ENCODE measurements at places on chromosomes 13 and 19.

DNA sequence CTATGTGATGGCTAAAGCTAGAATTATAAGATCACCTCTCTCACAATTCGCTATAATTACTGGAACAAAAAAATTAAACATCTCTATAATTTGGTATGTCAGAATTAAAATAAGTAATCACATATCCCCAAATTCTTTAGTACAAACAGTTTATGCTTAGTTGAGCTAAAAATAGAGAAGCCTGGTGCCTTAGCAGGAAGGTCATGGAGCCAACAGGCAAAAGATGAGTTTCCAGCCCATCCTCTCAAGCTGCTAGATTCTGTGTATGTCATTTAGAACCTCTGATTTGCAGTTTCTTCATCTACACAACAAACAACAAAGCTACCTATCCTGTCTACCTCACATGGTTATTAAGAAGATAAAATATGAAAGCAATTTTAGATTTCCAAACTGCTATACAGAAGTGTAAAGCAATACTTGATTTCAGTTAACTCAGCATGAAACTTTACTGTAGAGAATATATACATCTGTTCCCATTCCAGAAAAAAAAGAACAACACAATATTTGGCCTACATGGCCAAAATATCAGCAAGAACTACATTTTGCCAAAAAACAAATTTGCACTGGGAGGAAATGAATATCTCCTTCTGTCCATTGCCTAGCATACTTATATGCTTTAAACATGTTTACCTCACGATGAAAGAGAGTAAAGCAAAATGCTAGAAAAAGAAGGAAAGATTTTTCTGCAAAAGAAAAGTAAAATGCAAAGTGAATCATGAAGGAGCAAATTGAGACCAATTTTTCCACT, 294.0 kb upstream of the MIR17HG start:
- no peak overlapping the region for H3K4me3 ChIP-seq
- no peaks in the 10 kb centered on the region for H3K27me3 ChIP-seq
- no peaks in the 10 kb centered on the region for H3K4me1 ChIP-seq
- H3K27ac ChIP-seq: no peak overlapping the region
- DNase-seq: no peak
- H3K36me3 ChIP-seq: peaks cover 2% of the 10 kb centered on the region

DNA sequence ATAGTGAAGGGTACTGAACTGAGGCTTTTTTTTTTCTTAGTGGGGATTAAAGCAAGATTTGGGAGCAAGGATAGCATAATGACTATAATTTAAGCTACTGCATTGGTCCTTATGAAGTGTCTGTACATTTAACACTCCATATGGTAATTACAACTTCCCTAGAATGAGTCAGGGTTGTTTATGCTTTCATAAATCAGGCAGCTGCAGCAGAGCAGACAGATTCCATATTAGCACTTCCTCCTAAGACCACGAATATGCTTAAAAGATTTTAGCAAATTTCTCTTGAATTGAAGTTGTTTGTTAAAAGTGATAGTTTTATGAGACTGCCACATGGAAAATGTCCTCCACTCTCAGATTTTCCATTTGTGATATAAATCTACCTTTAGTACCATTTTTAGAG, 401.1 kb upstream of the SPRY2 start:
- H3K36me3 ChIP-seq: no peaks in the 10 kb centered on the region
- H3K27ac ChIP-seq: no peak overlapping the region
- no peaks in the 10 kb centered on the region for H3K4me1 ChIP-seq
- DNase-seq: no peak

GRCh38 chr13:107562203-107562602, 653.1 kb downstream of the LIG4 start:
- no peaks in the 10 kb centered on the region for H3K4me1 ChIP-seq
- no peaks in the 10 kb centered on the region for H3K36me3 ChIP-seq
- no peak overlapping the region for H3K27ac ChIP-seq
- no peaks in the 10 kb centered on the region for H3K27me3 ChIP-seq
- DNase-seq: no peak

DNA sequence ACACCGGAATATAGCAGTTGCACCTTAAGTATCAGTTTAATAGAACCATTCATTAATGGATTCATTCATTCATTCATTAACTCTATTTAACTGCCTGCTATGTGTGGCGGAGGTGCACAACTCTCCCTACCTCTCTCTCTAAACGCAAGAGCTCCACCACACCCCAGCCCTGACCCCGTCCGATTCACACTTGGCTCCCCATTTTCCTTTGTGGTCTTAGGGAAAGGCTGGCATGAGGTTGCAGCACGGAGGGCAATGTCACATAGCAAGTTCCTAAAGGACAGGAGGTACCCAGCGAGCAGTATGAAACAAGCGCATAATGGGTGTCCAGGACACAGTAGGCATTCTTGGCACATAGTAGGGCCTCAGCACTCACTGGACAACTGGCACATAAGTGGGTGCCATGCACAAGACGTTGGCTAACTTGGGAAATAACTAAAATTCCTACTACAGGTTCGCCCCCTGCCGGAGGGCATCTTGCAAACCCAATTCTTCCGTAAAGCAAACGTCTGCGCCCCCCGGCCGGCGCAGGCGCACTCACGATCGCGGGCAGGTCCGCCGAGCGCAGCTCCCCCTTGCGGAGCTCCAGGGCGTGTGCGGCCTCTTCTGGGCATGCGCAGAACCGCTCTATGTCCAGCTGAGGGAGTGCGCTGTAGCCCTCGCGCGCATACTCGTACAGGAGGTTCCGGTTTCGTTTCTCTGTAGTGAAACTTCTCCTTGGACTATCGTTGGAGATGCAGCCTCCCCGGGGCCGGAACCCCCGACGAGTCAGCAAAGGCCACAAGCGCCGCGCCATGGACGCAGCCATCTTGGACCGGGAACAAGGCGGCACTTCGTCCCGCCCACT, at the start of gene SARS2:
TSS of gene SARS2 (minus strand) at position 835 of the 847 bp plus-strand sequence. CDS start at position 808, 27 bp downstream.
- H3K36me3 ChIP-seq: peaks cover 19% of the 10 kb centered on the region
- H3K27ac ChIP-seq: peak within 1 kb of the TSS; percentile 97

DNA sequence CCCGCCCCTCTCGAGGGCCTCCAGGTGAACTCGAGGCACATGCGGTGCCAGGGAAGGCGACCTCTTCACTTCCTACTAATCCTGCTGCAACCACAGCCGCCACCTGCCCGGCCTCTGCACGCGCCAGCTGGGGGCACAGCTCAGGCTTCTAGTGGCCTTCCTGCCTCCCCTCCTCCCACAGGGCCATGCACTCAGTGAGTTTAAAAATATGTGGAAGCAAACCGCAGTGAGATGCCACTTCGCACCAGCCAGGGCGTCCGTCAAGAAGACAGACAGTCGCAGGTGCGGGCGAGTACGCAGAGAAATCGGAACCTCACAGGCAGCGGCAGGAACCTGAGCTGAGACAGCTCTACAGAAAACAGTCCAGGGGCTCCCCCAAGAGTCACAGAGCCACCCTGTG, 10.4 kb downstream of the LMNB2 start:
- H3K36me3 ChIP-seq: peaks cover 4% of the 10 kb centered on the region
- peak; percentile 42 for DNase-seq
- peak overlapping the region; percentile 16 for H3K27ac ChIP-seq

DNA sequence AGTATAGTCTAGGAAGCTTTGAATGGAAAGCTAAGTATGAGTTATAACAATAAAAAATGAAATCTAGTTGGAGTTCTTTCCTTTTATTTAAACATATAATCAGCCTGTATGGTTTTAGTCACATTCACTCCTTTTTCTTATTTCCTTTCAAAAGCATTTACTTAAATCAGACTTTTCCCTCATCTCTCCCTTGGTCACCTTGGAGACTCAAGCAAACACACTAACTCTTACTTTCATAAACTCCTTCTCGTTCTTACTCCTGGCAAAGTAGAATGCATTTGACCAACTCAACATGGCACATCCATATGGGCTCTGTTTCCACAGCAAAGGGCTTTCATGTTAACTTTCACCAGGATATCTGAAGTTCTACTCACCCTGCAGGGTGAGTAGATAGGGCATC, 400.0 kb downstream of the LMO7 start:
- no peaks in the 10 kb centered on the region for H3K36me3 ChIP-seq
- H3K4me1 ChIP-seq: no peaks in the 10 kb centered on the region
- no peak overlapping the region for H3K27ac ChIP-seq

GRCh38 chr13:51240958-51241357, 18.8 kb downstream of the FAM124A start:
- no peak for DNase-seq
- H3K4me3 ChIP-seq: no peak overlapping the region
- peaks cover 2% of the 10 kb centered on the region for H3K27me3 ChIP-seq
- H3K36me3 ChIP-seq: no peaks in the 10 kb centered on the region

- peaks cover 23% of the 10 kb centered on the region for H3K4me1 ChIP-seq
- no peak for DNase-seq
- H3K4me3 ChIP-seq: no peak overlapping the region
- no peaks in the 10 kb centered on the region for H3K36me3 ChIP-seq
- H3K27ac ChIP-seq: peak overlapping the region; percentile 60
Observed at GRCh38 chr13:95298169-95298965, 2.9 kb downstream of the ABCC4 start.

GRCh38 chr13:32116210-32116609, 84.6 kb downstream of the FRY start:
- no peak overlapping the region for H3K4me3 ChIP-seq
- H3K36me3 ChIP-seq: peaks cover 4% of the 10 kb centered on the region
- no peak for DNase-seq
- peaks cover 8% of the 10 kb centered on the region for H3K4me1 ChIP-seq
- no peak overlapping the region for H3K27ac ChIP-seq

- H3K27me3 ChIP-seq: no peaks in the 10 kb centered on the region
- H3K4me3 ChIP-seq: no peak overlapping the region
- H3K27ac ChIP-seq: no peak overlapping the region
- no peaks in the 10 kb centered on the region for H3K36me3 ChIP-seq
Observed at GRCh38 chr13:40362502-40362901, 303.9 kb downstream of the FOXO1 start.

DNA sequence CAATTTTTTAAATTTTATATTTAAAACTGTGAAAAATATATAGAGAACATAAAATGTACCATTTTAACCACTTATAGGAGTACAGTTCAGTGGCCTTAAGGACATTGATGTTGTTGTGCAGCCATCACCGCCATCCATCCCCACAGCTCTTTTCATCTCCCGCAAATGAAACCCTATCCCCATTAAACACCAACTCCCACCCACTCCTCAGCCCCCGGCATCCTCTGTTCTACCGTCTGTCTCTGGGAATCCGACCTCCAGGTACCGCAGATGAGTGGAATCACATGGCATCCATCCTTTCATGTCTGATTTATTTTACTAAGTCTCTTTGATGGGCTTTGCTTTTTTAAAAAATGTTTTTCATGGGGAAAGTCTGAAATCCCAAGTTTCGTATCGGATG, 23.8 kb upstream of the SMIM17 start:
- DNase-seq: no peak
- no peaks in the 10 kb centered on the region for H3K4me1 ChIP-seq
- peaks cover 75% of the 10 kb centered on the region for H3K36me3 ChIP-seq
- H3K27ac ChIP-seq: no peak overlapping the region
- no peaks in the 10 kb centered on the region for H3K27me3 ChIP-seq

DNA sequence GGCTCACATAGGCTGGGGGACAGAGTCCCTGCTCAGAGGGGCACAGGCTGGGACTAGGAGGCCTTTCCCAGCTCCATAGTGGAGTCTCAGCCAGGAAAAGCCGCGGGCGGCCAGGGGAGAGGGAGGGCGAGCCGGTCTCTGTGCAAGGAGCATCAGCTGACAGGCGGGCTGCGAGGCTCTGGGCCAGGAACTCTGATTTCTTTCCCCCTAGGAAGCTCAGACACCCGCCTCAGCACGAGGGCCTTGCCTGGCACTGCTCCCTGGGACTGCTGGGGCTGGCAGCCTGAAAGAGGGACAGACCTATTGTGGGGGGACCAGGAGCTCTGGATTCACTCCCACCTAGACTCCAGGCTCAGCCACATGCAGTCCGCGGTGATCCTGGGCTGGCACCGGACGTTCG, 2.2 kb upstream of the PLK5 start:
- DNase-seq: no peak
- H3K4me3 ChIP-seq: no peak overlapping the region
- H3K4me1 ChIP-seq: peaks cover 5% of the 10 kb centered on the region
- H3K36me3 ChIP-seq: no peaks in the 10 kb centered on the region
- no peak overlapping the region for H3K27ac ChIP-seq
- peaks cover 32% of the 10 kb centered on the region for H3K27me3 ChIP-seq

DNA sequence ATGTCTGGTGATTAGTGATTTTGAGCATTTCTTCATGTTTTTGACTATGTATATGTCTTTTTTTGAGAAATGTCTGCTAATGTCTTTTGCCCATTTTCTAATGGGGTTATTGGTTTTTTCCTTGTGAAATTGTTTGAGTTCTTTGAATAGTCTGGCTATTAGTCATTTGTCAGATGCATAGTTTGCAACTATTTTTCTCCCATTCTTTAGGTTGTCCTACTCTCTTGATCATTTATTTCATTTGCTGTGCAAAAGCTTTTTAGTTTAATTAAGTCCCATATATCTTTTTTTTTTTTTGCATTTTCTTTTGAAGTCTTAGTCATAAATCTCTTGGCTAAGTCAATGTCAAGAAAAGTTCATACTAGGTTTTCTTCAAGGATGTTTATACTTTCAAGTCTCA, 449.8 kb downstream of the DACH1 start:
- no peak overlapping the region for H3K4me3 ChIP-seq
- no peaks in the 10 kb centered on the region for H3K36me3 ChIP-seq
- H3K4me1 ChIP-seq: no peaks in the 10 kb centered on the region
- no peaks in the 10 kb centered on the region for H3K27me3 ChIP-seq
- no peak for DNase-seq

- peak overlapping the region; percentile 93 for H3K27ac ChIP-seq
- peaks cover 69% of the 10 kb centered on the region for H3K4me1 ChIP-seq
- no peaks in the 10 kb centered on the region for H3K27me3 ChIP-seq
- peak; percentile 37 for DNase-seq
Observed at GRCh38 chr19:17107546-17108452, 32.2 kb downstream of the MYO9B start.

GRCh38 chr19:11091703-11092153, 2.5 kb downstream of the LDLR start:
- DNase-seq: no peak
- H3K4me3 ChIP-seq: no peak overlapping the region
- peaks cover 9% of the 10 kb centered on the region for H3K27me3 ChIP-seq
- peaks cover 2% of the 10 kb centered on the region for H3K36me3 ChIP-seq

DNA sequence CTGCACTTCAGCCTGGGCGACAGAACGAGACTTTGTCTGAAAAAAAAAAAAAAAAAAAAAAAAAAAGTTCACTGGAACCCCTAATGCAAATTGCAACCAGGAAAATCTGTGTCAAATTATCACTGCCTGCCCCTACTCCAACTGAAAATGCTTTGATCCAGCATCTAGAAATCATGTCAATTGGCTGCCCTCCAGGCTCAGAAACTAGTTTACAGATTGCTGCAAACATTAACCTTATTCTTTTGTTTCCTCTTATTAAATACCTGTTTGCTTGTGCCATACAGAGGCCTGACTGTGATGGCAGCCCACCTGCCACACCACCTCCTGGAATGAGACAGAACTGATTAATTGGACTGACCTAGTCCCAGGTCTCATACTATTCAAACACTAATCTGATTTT, 18.6 kb upstream of the AKT2 start:
- no peaks in the 10 kb centered on the region for H3K36me3 ChIP-seq
- no peak for DNase-seq
- H3K27me3 ChIP-seq: peaks cover 1% of the 10 kb centered on the region
- H3K4me1 ChIP-seq: peaks cover 3% of the 10 kb centered on the region
- H3K27ac ChIP-seq: no peak overlapping the region
- H3K4me3 ChIP-seq: no peak overlapping the region

GRCh38 chr19:32901504-32902161, 32.1 kb upstream of the SLC7A9 start:
- H3K36me3 ChIP-seq: peaks cover 42% of the 10 kb centered on the region
- H3K27me3 ChIP-seq: no peaks in the 10 kb centered on the region
- no peak overlapping the region for H3K4me3 ChIP-seq

- peaks cover 10% of the 10 kb centered on the region for H3K27me3 ChIP-seq
- no peak for DNase-seq
- H3K4me1 ChIP-seq: no peaks in the 10 kb centered on the region
- H3K36me3 ChIP-seq: no peaks in the 10 kb centered on the region
Observed at GRCh38 chr13:44652962-44653660, 77.0 kb upstream of the TSC22D1 start.

All from memory B cell (primary cell).